CD4-positive, alpha-beta T cell treated with Interleukin-17A for 1 hour (primary cell): ENCODE measurements at places on chromosomes 2 and 18.

- no peak for DNase-seq
These were observed 278.6 kb downstream of the SLC8A1 start for GRCh38 chr2:40173276-40173675.

GRCh38 chr18:55250768-55251173 is 291.5 kb upstream of the CCDC68 start:
- DNase-seq, result no peak

- no peak for DNase-seq
These were observed 380.7 kb upstream of the CELF4 start for GRCh38 chr18:37946324-37946723.

DNA sequence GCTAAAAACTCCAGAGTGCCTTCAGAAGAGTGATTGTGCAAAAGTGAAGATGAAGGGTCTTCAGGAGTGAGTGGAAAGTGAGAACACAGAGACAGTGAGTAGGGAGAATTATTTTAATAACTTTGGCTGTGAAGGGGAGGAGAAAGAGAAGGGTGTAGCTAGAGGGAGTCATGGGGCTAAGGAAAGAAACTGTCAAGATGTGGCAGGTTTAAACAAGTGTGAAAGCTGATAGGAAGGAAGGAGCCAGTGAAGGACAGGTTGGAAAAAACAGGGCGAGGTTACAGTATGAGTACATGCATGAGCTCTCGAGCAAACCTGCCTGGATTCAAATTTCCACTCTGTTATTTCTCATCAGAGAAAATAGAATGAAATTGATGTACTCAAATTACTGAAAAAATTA is 17.8 kb downstream of the IL1F10 start:
- DNase-seq, result no peak

- DNase-seq, result no peak
These were observed 125.7 kb upstream of the CCDC195 start for GRCh38 chr2:224841910-224842309.

GRCh38 chr2:114800371-114800770 is 357.9 kb downstream of the DPP10 start:
- no peak for DNase-seq

- no peak for DNase-seq
These were observed 365.7 kb upstream of the FANCL start for GRCh38 chr2:58606799-58607198.

DNA sequence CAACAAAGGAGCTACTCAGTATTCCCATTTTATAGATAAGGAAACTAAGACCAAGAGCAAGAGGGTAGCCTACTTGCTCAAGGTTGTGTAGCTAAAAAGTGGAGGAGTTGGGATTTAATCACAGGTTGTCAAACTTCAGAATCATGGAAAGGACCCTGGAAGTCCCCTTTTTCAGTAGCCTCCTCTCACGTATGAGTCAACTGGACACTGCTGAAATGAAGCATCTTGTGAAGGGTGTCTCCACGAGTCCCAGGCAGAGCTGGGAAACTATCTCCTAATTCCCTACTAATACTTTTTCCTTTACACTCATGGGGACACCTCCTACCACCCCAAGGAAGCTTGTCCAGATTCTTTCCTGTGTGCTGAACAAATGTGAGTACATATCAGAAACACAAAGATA is 155.8 kb downstream of the RHBDD1 start:
- no peak for DNase-seq

GRCh38 chr2:84870306-84870705 is 10.6 kb downstream of the TRABD2A start:
- no peak for DNase-seq

- DNase-seq, result no peak
These were observed 179.5 kb downstream of the NAPG start for GRCh38 chr18:10705291-10705690.

DNA sequence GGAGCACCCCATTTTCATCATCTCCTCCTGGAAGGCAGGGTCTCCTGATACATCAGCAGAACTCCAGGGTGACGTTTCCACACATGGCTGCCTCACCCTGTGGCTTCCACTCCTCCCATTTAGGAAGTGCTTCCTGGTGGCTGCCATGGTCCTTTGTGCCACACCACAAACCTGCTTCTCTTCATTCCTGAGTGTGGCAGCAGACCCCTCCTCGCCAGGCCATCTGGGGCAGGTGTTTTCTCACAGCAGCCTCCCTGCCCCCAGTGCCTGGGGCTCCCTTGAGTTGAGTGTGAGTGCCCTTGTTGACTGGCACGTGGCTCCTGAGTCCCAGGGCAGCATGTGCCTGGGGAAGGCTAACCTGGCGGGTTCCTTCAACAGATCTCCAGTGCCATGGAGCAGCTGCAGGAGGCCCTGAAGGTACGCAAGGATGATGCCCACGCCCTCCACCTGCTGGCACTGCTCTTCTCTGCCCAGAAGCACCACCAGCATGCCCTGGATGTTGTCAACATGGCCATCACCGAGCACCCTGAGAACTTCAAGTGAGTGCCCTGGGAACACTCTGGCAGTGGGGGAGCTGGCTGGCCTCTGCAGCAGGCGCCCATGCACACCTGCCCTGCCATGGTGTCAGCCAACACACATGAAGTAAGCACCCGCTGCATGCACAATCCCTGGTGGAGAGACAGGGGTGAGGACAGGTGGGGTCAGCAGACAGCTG is 113.4 kb upstream of the MCFD2 start:
- no peak for DNase-seq

- no peak for DNase-seq
These were observed 135.2 kb downstream of the HRH4 start for GRCh38 chr18:24595561-24596031.

DNA sequence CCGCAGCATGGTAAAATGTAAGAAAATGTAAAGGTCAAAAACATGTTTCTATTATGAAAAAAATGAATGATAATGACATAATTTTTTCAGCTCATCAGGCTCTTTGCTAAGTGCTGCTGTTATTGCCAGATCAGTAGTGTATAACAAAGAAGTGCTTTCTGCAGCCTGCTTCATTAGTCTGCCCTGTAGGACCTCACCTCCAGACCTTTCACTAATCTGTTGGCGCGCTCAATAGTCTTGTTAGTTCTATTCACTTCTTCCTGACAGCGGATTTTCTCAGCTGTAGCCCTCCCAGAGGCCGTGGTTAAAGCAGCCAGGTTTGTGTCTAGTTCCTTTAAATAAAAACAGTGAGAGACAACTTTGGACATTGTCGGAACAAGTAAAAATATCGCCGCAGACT is 97.7 kb downstream of the CDCA7 start:
- DNase-seq, result no peak

DNA sequence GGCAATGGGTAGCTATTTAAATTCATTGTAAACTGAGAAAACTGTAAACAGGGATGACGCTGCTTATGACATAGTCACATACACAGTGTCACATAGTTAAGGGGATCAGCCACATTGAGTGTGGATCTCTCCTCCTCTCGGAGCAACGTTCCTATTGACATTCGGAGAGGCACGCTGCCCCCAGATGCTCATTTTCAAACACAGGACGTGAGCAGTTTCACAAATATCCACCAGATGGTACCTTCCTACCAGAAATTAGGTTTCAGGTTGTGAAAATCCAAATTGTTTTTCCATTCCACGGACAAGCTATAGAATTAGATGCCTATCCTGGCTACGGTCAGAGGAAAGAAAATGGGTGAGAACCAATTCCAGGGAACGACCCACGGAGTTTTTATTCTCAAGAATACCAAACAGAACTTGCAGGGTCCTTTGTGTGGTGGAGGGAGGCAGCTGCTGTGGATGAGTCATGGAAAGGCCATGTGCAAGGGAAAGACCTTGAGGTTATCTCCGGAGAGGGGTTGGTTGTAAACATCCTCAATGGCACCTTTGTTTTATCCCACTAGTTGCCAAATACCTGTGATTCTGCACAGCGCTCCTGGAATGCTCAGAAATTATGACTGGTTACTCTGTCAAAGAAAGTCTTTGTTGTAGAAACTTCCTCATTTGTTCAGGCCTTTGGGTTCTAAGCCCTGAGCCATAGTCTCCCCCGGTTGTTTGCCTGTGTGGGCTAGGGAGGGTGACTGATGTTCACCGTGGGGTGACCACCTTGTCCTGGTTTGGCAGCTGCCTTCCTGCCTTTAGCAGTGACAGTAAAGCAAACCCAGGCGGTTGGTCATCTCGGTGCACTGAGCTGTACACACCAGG is 88.0 kb downstream of the ACTR3 start:
- no peak for DNase-seq

DNA sequence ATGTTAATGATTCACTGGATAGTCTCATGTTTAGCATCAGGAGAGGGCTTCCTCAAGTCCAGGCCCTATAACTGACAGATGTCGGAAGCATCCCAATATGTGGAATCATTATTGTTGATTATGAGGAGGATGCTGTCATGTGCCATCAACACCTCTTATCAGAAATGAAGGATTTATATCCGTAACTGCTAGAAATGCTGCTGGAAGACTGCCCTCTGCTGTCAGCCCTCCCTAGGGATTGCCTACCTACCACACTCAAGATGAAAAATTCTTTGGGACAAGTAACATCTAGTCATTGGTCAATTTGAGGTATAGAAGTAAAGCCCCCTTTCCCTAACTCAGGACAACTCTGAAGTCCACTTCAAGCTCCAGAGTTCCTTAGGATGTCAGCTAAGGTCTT is 1166.5 kb upstream of the NXPH2 start:
- DNase-seq, result no peak

DNA sequence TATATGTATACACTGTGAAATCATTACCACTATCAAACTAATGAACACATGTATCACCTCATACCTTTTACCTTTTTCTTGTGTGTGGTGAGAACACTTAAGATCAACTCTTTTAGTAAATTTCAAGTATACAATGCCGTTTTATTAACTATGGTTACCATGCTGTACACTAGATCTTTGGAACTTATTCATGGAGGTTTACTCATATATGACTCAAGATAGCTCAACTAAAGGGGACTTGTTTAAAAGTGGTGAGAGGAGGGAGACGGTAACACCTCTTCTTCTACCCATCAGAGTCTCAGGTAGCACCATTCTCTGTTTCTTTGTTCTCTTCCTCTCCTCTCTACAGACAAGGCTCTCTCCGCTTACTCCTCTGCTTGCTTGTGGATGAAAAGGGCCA is 36.1 kb upstream of the TMEM178A start:
- no peak for DNase-seq

- no peak for DNase-seq
These were observed 86.8 kb downstream of the SEMA4F start for GRCh38 chr2:74740741-74741431.

DNA sequence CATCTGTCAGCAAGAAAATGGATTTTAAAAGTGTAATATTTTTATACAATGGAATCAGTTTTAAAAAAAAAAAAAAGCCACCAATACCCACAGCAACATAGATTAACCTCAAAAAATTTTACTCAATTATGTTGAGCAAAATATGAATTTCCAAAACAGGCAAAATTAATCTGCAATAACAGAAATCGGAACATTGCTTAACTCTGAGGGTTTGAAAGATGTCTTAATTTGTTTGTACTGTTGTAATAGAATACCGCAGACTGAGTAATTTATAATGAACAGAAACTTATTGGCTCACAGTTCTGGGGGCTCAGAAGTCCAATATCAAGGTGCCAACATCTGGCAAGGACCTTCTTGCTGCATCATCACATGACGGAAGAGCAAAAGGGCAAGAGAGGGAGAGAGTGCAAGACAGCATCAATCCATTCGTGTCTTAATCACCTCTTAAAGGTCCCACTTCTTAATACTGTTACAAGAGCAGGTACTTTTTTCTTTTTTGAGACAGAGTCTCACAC is 31.8 kb upstream of the TNFAIP6 start:
- no peak for DNase-seq

DNA sequence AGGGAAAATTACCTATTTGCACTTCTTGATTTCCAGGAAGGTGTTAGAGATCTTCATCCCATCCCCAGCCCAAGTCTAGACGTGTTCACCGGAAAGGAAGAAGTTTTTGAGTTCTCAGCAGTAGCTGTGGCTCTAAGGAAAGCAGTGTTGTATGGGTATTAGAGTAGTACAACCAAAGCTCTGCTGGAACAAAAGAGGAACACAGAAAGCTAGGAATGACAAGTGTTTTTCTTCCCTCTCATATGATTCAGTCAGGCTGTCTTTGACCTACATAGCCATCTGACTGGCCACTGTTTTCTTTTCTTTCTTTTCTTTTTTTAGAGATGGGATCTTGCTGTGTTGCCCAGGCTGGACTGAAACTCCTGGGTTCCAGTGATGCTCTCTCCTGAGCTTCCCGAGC is 82.7 kb upstream of the SLC39A10 start:
- DNase-seq, result no peak

- no peak for DNase-seq
These were observed 46.7 kb downstream of the FAM161A start for GRCh38 chr2:61807036-61807757.

GRCh38 chr18:40738321-40738880 is 1216.6 kb upstream of the PIK3C3 start:
- DNase-seq, result no peak

- no peak for DNase-seq
These were observed 14.7 kb downstream of the ROCK2 start for GRCh38 chr2:11329776-11330175.

DNA sequence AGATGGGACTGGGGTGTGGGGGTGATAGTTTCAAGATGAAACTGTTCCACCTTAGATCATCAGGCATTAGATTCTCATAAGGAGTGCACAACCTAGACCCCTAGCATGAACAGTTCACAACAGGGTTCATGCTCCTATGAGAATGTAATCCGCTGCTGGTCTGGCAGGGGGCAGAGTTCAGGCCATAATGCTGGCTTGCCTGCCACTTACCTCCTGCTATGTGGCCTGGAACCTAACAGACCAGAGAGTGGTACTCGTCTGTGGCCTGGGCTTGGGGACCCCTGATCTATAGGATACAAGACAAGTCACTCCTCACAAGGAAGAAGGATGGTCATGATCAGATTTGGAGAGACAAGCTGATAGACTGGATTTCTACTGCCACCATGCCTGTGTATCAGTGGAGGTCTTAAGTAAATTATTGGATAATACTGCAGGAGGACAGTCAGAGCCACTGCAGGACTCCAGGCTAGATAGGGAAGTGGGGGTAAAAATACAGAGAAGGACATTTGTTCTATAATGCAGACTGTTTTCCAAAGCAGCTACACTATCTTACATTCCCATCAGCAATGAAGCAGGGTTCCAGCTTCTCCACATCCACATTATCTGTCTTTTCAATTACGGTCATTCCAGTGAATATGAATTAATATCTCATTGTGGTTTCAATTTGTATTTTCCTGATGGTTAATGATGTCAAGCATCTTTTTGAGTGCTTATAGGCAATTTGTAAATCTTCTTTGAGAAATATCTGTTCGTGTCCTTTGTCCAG is 28.8 kb upstream of the APOB start:
- no peak for DNase-seq

DNA sequence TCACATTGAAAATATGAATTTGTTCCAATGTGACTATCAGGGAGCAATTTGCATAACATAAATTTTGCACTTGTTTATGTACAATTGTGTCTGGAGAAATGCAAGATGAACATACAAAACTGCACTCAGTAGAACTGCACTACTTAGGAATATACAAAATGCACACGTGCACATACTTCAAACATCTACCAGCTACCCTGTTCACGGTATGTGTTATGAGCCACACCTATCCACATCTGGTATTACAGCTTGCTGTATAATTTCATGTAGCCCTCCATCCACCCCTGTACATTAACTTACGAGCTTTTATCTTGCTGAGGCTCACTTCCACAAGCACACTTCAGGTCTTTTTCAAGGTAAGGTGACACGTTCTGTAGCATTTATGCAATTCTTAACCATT is 373.5 kb upstream of the ZEB2 start:
- no peak for DNase-seq
